ENCODE measurements at places on chromosomes 3 and 15.

- DNase-seq, result peak; percentile 88
Observed at GRCh38 chr3:148971401-148972163, 19.8 kb upstream of the GYG1 start.

- no peak for DNase-seq
Observed at GRCh38 chr3:46463120-46463867, 1.4 kb downstream of the LTF start.

DNA sequence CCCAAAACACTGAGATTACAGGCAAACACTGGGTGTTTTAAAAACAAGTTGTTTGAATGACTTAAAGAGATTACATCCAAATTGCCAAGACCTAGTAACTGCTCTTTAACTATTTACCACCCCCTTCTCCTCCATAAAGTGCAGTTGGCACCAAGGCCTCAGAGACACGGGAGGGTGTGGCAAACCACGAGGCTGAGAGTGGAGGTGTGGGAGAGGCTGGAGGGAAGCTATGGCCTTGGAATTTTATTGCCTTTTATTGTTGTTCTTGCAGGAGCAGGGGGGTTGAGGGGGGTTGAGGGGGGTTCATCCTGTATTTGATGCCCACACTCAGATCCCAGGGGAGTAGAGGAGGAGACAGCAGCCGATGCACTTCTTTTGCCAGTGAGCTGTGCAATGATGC, 75.9 kb upstream of the CTDSPL start:
- DNase-seq, result no peak

- DNase-seq, result peak; percentile 61
Observed at GRCh38 chr3:69948246-69948862, 51.2 kb upstream of the SAMMSON start.

GRCh38 chr3:157667493-157667892, 164.3 kb upstream of the VEPH1 start:
- no peak for DNase-seq

DNA sequence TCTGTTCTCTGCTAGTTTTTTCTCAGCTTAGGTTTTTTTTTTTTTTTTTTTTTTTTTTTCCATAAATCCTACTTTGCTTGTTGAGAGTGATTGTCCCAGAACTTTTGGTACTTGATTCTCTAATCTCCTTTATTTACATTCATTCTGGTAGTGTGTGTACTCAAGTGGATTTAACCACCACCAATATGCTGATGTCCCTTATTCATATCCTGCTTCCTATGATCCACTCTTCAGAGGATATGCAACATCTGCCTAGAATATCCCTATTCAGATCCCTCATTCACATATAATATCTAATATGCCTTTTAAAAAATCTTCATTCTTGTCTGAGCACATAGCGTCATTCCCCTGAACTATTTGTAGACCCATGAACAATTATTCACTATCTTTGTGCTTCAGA, 342.9 kb downstream of the VGLL3 start:
- no peak for DNase-seq

DNA sequence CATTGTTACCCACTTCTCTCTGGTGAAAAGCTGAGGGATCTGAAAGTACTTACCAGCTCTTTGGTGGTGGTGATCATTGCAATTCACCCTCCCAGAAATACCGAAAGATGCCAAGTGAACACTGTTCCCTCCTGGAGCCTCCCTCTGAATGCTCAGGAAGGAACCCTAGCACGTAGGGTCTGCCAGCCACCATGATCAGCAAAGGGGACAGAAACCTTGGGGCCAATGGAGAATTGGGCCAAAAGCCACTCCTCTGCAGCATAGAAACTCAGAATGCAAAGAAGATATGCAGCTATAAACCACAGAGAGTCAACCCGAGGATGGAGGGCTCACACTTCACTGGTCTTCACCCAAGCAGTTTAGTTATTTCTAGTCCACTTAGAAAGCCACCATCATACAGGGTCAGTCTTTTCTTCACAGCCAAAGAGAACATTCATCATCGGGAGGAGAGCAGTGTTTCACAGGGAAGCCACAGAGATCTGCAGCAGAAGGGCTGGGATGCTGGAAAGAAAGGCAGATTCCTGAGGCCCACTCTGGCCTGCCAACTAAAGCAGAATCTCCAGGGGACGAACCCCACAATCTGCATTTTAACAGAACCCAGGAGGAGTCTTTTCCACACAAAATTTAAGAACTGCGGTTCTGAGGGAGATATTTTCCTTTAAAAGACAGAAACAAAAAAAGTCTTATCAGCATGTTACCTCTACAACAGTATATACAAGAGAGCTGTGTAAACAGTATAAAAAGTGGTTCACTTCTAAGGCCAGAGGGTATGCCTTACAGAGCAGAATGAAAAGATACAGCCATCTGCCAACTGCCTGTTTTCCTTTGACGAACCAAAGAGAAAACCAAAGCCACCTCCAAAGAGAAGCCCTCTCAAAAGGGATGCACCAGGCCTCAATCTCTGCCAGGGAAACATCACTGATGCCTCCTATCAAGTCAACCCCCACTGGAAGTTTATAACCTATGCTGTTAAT, 11.3 kb downstream of the TBC1D2B start:
- peak; percentile 78 for DNase-seq

DNA sequence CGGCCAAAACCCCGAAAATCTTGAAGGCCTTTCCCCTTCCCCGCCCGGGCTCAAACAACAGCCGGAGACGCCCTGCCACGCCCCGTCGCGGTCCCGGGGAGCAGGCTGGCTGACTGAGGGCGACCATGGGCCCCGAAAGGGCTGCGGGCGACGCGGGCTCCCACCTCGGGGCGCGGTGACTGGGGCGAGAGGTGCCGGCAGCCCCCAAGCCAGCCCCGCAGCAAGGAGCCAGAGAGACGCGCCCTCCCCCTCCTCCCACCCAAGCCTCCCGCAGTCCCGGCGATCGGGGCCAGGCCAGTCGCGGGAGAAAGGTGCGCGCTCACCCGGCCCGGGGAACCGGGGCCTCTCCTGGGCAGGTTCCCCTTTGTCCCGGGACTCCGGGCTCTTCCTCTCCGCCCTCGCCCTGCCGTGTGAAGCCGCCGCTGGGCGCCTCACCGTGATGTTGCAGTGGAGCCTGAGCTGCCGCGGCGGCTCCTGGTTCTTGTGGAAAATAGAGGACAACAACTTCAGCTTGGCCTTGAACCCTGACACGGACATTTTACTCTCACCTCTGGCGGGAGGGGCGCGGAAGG, 30.6 kb upstream of the ZSCAN2 start:
- no peak for DNase-seq

All from astrocyte of the hippocampus (primary cell).